ENCODE measurements at places on chromosomes 6 and 20.

GRCh38 chr20:47220161-47220582, 136.3 kb downstream of the ZMYND8 start:
- DNase-seq, result no peak

GRCh38 chr6:38467566-38467965, 172.2 kb downstream of the BTBD9 start:
- DNase-seq, result no peak

DNA sequence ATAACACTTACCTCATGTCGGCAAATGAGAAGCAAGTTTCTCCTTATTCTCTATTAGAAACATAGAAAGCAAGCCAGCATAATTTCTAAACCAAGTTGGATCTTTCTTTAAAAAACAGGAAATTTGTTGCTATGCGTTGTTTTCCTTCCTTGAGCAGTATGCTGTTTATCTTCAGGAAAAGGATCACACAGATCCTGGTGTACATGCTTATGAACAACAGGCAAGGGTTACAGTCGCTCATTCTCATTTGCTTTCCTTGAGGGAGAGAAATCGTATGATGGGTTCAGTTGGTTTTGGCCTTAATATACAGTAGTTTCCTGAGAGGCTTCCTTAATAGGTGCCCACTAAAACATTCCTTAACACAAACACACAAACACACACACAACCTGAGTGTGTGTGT, 118.8 kb downstream of the FYN start:
- DNase-seq, result no peak

GRCh38 chr20:20712004-20712473, 405 bp downstream of the RALGAPA2 start:
- DNase-seq, result peak; percentile 18

DNA sequence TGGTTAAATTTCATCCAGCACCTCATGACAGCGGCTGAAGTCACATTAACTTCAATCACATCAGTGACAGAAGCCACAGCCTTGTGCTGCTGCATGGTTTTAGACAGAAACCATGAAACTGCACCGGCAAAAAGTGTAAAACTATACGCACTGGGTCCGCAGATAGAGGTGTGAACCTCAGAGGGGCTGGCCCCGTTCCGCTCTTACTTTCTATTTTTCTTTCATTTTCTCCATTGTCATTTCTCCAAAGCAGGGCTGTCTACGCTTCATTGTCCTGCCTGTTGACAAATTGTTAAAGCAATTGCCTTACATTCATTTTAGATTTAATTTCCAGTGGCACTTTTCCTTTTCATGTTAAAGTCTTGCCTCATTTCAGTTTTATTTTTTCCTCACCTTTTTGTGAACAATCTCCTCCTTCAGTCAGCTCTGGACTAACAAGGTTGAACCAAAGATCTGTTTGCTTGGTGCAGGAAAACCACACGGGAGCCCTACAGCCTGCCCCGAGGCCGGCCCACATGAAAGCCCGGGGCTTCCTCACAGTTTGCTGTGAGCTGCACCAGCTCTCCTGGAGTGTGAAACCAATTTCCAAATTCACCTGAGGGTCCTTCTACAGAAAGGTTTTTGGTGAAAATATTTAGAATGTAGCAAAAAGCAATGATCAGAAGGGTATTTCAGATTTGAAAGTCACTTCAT, 63.7 kb downstream of the PRR18 start:
- no peak for DNase-seq

Data from NCI-H2171 (cell line).